ENCODE measurements at places on chromosomes 11 and 22. TPM values are rescaled to one million over a fixed set of nuclear protein-coding genes. Genes with fewer than 3 reads are reported as not detected.

BCO2 gene
- 33.3 TPM for total RNA-seq

GRCh38 chr22:23418159-23418788 lies 161.8 kb downstream of the IGLL1 start:
- no peak for DNase-seq
- H3K4me3 ChIP-seq, result no peak overlapping the region
- H3K27ac ChIP-seq, result no peak overlapping the region
- H3K36me3 ChIP-seq, result no peaks in the 10 kb centered on the region

DNA sequence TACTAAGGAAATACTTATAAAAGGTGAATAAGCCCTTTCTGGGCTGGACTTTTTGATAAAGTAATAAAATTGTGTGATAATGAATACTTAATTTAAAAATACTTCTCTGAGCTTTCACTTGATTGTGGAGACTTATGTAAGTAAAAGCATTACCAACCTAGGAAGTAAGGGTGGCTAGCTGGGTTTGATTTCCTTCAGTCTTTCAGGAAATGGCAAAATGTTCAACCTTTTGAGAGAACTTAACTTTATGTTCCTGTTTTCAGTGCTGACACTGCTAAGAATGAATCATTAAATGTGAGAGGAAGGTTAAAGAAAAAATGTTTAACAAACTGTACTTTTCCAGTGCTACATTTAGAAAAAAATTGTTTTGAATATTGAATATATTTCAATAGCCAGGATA lies 900.3 kb downstream of the METTL15 start:
- H3K4me1 ChIP-seq, result no peaks in the 10 kb centered on the region
- H3K4me3 ChIP-seq, result no peak overlapping the region

DNA sequence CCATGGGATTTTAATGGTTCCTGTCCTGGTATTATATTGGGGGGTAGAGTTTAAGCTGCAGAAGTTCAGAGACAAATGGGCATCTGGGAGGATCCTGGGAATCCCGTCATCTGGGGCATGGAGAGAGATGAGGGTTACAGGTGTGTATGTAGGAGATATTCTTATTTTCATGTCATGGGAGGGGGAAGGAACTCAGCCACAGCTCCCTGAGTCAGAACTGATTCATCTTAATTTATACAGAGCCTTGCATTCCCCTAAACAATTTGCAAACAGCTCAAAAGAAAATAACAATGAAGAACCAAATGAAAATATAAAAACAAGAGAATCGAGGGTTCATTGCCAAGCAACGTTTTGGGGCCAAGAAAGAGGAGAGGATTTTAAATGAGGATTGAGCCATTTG lies 155.9 kb upstream of the TBCEL start:
- no peaks in the 10 kb centered on the region for H3K36me3 ChIP-seq
- no peaks in the 10 kb centered on the region for H3K4me1 ChIP-seq
- H3K27me3 ChIP-seq, result no peaks in the 10 kb centered on the region

DNA sequence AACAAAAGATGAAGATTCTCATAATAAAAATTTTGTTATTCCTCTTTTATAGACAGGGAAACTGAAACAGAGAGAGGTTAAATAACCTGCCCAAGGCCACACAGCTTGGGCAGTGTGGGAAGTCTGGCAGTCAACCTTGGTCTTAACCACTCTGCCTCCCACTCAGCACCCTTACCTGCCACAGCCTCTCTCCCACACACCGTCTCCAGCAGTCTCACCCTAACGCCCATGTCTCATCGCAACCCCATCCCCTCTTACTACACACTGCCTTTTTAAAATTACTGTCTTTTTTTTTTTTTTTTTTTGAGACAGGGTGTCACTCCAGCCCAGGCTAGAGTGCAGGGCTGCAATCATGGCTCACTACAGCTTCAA lies 25.0 kb downstream of the ARRB1 start:
- H3K4me3 ChIP-seq, result no peak overlapping the region
- no peak overlapping the region for H3K27ac ChIP-seq

OR10A5 gene
- not detected for total RNA-seq

CHST1 gene
- 0.78 TPM for total RNA-seq

VSTM5 gene
- total RNA-seq, result not detected

SHANK3 gene
- total RNA-seq, result 15.7 TPM

DNA sequence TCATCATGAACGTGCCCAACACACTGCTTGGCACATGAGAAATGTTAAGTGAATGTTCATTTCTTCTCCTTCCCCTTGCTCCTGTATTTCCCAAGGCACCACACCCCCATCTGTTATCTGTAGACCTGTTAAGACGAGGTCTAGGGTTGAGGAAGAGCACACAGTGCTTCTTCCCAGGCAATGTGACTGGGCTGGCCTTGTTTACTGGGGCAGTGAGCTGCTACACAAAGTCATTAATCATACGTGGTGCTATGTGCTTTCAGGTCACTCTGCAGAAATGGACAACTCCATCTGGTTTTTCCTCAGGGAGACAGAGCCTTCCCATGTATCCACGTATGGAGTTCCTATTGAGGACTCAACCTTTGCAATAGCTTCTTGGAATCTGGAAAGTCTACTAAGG lies 118.7 kb downstream of the KCNC1 start:
- H3K27me3 ChIP-seq, result no peaks in the 10 kb centered on the region
- DNase-seq, result no peak
- H3K4me1 ChIP-seq, result no peaks in the 10 kb centered on the region
- H3K27ac ChIP-seq, result no peak overlapping the region
- H3K36me3 ChIP-seq, result no peaks in the 10 kb centered on the region
- no peak overlapping the region for H3K4me3 ChIP-seq

DNA sequence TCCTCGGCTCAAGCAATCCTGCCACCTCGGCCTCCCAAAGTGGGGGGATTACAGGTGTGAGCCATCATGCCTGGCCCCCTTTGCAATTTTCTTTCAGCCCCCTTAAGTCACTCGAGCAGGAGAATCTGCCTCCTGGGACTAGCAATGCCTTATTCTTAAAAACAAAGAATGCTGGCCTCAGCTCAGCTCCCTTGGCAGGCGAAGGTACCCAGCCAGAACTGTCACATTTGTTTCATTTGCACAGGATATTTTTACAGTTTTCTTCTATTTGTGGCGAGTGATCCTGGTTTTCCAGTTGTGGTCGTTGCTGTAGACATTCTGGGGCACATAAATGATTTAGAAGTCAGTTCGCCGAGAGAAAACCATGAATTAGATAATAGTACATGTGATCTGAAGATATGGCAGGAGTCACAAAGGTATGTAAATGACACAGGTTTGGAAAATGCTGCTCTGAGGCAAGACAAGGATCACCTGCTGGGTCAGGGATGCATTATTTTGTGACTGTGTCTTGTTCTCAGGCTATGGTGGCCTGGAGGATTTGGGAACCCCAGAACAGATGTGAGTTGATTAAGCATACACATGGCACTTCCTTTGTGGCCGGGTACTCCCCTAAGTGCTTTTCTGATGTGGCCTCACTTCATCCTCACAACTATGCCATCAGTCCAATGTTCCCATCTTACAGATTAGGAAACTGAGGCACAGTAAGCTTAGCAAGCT lies 51.2 kb upstream of the SLC22A12 start:
- DNase-seq, result no peak
- H3K36me3 ChIP-seq, result no peaks in the 10 kb centered on the region
- no peak overlapping the region for H3K4me3 ChIP-seq
- H3K27ac ChIP-seq, result no peak overlapping the region

RFPL3 gene
- not detected for total RNA-seq

GRCh38 chr11:65435411-65435931 lies 12.9 kb downstream of the NEAT1 start:
- no peaks in the 10 kb centered on the region for H3K27me3 ChIP-seq
- peak overlapping the region; percentile 15 for H3K27ac ChIP-seq
- peak; percentile 52 for DNase-seq
- H3K36me3 ChIP-seq, result peaks cover 3% of the 10 kb centered on the region
- H3K4me1 ChIP-seq, result peaks cover 14% of the 10 kb centered on the region
- H3K4me3 ChIP-seq, result no peak overlapping the region

DNA sequence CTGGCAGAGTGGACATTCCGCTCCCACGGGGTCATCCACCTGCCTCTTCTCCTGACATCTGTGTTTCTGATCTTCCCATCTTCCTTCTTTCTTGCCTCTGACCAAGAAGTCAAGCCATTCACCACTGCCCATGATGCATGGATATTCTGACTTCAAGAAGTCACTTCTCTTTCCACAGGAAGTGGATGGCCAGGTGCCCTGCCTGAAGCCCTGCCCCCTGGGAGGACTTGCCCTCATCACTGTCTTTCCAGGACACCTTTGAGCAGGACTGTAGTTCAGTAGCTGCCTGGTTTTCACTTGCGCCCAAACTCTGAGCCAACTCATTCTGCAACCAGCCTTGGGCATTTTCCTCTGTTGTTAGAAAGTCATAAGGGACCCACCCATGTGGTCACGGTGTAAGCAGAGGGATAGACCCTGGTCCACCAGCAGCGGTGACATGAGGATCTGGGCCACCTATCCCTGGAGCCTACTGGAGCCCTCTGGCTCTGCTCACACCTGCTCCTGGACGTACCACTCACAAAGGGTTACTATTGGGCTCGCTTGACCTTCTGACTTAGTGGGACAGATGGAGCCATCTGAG lies 6.9 kb downstream of the CYTH4 start:
- no peaks in the 10 kb centered on the region for H3K27me3 ChIP-seq
- no peaks in the 10 kb centered on the region for H3K4me1 ChIP-seq
- H3K36me3 ChIP-seq, result no peaks in the 10 kb centered on the region
- DNase-seq, result no peak
- H3K4me3 ChIP-seq, result no peak overlapping the region

GRCh38 chr11:8086571-8086970 lies 5.6 kb downstream of the TUB start:
- H3K27ac ChIP-seq, result no peak overlapping the region
- no peaks in the 10 kb centered on the region for H3K36me3 ChIP-seq
- H3K27me3 ChIP-seq, result no peaks in the 10 kb centered on the region
- H3K4me3 ChIP-seq, result no peak overlapping the region

CDKN1C gene
- total RNA-seq, result 8.0 TPM

- H3K27ac ChIP-seq, result no peak overlapping the region
- no peaks in the 10 kb centered on the region for H3K27me3 ChIP-seq
- H3K4me3 ChIP-seq, result no peak overlapping the region
- no peak for DNase-seq
Measured at GRCh38 chr11:120586728-120587127, 75.2 kb downstream of the GRIK4 start.

LRRC10B gene
- not detected for total RNA-seq

GRCh38 chr11:77557553-77557952 lies 32.2 kb upstream of the AQP11 start:
- no peak overlapping the region for H3K4me3 ChIP-seq
- no peak for DNase-seq
- H3K36me3 ChIP-seq, result no peaks in the 10 kb centered on the region
- H3K4me1 ChIP-seq, result no peaks in the 10 kb centered on the region
- no peak overlapping the region for H3K27ac ChIP-seq

TSSK2 gene
- not detected for total RNA-seq

DNA sequence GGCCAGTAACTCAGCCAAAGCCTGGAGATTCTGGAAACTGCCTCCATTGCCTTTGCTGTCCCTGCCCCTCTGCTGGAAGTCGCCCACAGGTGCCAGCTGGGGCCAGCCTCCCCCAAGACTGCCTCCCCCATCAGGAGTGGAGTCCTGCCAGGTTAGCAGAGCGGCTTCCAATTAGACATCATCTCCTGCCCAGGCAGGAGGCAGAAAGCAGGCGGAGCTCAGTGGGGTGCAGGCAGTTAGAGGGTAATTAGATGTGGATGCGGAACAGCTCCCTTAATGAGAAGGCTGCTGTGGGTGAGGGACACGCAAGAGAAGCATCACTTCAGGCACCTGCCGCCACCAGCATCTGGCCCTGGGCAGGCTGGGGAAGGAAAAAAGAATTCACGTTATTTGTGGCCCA lies 90.9 kb upstream of the TP53I11 start:
- H3K4me1 ChIP-seq, result no peaks in the 10 kb centered on the region
- H3K4me3 ChIP-seq, result no peak overlapping the region
- no peak overlapping the region for H3K27ac ChIP-seq
- no peaks in the 10 kb centered on the region for H3K27me3 ChIP-seq

GRCh38 chr11:16763746-16764145 lies 25.3 kb downstream of the C11orf58 start:
- no peak for DNase-seq
- no peak overlapping the region for H3K27ac ChIP-seq
- no peaks in the 10 kb centered on the region for H3K27me3 ChIP-seq
- H3K4me3 ChIP-seq, result no peak overlapping the region
- H3K36me3 ChIP-seq, result no peaks in the 10 kb centered on the region
- H3K4me1 ChIP-seq, result no peaks in the 10 kb centered on the region

- H3K4me3 ChIP-seq, result no peak overlapping the region
- DNase-seq, result no peak
- no peaks in the 10 kb centered on the region for H3K4me1 ChIP-seq
- H3K36me3 ChIP-seq, result no peaks in the 10 kb centered on the region
Measured at GRCh38 chr11:21894492-21894891, 298.4 kb upstream of the ANO5 start.

DNA sequence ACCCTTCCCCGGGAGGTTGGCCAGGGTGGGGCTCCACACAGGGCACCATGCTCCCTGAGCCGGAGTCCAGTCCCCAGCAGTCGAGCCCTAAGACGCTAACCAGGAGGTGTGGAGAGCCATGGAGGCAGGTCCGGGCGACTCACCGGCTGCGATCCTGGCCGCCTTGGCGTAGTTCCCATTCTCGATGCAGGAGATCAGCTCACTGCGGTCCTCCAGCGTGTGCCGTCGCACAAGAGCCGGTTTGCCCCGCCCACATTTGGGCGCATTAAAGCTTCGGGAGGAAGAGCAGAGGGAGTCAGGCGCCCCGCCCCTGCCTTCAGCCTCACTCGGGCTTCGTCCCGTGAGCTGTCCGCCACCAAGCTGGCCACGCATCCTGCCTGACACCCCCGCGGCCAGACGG lies 50.8 kb downstream of the BRD1 start:
- H3K4me3 ChIP-seq, result no peak overlapping the region
- no peaks in the 10 kb centered on the region for H3K36me3 ChIP-seq
- no peaks in the 10 kb centered on the region for H3K27me3 ChIP-seq
- no peaks in the 10 kb centered on the region for H3K4me1 ChIP-seq

ANO9 gene
- total RNA-seq, result 0.46 TPM

DNA sequence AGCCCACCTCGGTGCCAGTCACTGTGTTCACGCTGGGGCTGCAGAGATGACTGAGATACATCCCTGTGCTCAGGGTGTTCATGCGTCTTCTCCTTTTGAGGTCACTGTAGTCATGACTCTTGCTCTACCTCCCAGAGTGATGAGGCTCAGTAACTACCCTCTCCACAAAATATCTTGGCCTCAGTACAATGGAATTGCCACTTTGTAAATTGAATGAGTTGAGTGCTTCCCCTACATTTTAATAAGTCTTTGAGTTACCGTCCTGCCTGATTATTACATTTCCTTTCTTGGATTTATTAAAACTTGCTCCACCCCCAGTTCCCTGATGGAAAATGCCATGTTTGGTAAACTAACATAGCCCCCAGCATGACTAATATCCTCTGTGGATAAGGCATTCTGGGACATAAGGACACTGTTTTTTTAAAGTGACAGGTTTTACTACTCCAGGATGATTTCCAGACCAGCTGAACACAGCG lies 15.9 kb downstream of the PRSS23 start:
- H3K36me3 ChIP-seq, result no peaks in the 10 kb centered on the region
- DNase-seq, result no peak
- H3K4me3 ChIP-seq, result no peak overlapping the region

Measured in right lobe of liver (tissue), 6 donors.